Islet precursor cell (in vitro differentiated cells): ENCODE measurements at places on chromosomes 16 and 17.

DNA sequence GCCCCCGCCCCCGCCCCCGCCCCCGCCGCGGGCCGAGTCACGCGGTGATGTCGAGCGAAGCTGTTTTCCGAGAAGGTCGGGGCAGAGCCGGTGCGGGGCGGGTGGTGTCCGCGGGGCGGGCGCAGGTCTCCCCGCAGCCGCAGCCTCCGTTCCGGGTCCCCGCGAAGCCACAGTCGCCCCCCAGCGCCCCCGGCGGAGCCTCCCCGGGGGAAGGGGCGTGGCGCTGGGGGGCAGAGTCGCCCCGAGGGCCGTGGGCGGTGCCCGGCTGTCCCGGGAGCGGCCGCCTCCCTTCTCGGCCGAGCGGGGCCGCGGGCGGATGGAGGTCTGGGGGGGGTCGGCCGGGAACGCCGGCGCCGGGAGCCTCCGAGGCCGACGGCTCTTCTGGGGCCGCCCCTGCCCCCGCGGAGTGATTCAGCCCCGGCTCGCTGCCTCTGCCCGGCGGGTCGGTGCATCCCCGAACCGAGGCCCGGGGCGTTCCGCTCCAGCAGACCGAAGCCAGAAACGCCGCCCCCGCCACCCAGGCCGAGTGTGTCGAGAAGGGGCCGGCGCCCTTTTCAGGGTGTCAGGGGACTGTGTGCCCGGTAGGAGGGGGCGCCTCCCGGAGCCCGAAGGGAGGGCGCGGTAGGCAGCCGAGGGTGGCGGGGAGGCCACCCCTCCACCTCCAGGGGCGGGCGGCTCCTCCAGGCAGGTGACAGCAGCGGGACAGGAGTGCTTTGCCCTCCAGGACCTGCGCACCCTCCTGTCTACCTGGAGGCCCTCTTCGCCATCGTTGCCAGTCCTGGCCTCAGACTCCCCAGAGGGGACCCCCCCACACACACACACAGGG is 1.7 kb downstream of the METRNL start:
- DNase-seq: no peak

- peak; percentile 74 for DNase-seq
These were observed 154.0 kb downstream of the ZNF423 start for GRCh38 chr16:49701789-49702494.

- DNase-seq: no peak
These were observed 1.1 kb downstream of the NEURL4 start for GRCh38 chr17:7328009-7328408.

- DNase-seq: peak; percentile 43
These were observed 192.8 kb downstream of the SHCBP1 start for GRCh38 chr16:46428108-46429061.
